GM12891 (cell line): ENCODE measurements at places on chromosomes 11 and 22.
A peak's percentile ranks its signal among the peaks of the same experiment; 100 is the strongest.

- DNase-seq: no peak
These were observed 10.4 kb upstream of the GRAMD4 start for GRCh38 chr22:46609724-46610201.

DNA sequence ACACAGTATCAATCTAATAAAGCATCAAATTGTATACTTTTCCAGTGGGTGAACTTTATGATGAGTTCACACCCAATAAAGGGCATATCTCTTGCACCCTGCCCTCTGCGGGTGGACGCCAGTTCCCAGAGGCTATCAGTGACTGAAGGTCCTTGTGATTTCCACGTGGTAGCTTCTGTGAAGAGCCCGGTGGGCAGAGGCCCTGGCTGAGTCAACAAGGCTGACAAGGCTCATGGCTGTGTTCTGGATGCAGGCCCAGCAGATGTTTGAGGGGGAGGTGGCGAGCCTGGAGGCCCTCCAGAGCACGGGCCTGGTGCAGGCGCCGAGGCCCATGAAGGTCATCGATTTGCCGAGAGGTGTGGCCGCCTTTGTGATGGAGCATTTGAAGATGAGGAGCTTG is 71.4 kb downstream of the PIWIL3 start:
- DNase-seq: no peak

DNA sequence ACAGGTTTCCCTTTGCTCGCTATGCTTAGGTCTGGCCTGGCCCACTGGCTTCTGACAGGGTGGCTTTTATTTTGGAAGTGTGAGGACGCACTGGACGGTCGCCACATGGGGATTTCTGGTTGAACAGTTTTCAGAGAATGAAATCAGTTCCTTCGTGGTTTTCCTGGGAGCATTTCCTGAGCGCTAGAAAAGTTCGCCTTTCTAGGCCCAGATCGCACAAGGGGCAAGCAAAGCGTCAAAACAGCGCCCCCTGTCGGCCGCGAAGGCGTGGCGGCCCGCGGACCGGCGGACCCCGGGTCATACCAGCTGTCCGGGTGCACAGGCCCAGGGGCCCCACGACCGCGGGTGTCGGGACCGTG is 12.7 kb upstream of the CYP2R1 start:
- DNase-seq: peak; percentile 43

DNA sequence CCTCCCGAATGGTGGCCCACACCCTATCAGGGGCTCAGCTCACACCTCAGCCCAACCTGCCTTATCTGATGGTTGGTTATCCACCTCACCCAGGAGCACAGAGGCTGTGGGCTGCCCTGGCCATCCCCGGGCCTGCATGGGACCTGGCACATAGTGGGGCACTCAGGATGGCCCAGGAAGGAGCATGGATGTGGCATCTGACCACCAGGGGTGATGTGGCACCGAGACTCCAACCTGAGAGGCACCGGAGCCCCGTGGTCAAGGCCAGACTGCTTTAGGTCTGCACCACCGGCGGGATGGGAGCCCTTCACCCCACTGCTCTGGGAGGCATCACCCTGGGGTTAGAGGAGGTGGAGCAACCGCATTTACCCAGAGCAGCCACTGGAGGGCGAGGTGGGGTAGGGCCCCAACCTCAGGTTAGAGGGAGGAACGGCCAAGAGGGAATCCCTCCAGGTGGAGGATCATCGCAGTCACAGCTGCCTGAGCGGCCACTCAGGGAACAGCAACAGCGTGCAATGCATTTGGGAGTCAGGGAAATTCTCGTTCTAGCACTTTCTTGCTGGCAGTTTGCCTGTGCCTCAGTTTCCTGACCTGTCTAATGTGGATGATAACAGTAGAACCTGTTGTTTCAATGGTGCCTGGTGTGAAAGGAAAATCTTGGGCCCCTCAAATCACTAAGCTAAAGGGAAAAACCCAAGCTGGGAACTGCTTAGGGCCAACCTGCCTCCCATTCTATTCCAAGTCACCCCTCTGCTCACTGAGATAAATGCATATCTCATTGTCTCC is 52.9 kb upstream of the CARS1 start:
- peak; percentile 77 for DNase-seq

DNA sequence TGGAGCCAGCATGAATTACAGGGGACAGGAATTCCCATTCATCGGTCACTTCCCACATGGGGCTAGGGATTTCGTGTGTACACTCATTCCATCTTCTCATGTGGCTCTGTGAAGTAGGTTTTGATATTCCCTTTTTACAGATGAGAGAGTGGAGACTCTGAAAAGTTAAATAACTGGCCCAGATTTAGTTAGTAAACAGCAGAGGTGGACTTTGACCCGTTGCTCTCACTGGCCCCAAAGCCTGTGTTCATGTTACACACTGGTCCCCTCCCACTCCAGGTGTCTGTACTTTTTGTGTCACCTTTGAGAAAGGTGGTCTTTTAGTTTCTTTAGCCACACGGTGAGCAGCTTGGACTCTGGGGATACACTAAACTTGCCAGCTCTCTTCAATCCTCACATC is 108.5 kb downstream of the MICAL2 start:
- no peak for DNase-seq

DNA sequence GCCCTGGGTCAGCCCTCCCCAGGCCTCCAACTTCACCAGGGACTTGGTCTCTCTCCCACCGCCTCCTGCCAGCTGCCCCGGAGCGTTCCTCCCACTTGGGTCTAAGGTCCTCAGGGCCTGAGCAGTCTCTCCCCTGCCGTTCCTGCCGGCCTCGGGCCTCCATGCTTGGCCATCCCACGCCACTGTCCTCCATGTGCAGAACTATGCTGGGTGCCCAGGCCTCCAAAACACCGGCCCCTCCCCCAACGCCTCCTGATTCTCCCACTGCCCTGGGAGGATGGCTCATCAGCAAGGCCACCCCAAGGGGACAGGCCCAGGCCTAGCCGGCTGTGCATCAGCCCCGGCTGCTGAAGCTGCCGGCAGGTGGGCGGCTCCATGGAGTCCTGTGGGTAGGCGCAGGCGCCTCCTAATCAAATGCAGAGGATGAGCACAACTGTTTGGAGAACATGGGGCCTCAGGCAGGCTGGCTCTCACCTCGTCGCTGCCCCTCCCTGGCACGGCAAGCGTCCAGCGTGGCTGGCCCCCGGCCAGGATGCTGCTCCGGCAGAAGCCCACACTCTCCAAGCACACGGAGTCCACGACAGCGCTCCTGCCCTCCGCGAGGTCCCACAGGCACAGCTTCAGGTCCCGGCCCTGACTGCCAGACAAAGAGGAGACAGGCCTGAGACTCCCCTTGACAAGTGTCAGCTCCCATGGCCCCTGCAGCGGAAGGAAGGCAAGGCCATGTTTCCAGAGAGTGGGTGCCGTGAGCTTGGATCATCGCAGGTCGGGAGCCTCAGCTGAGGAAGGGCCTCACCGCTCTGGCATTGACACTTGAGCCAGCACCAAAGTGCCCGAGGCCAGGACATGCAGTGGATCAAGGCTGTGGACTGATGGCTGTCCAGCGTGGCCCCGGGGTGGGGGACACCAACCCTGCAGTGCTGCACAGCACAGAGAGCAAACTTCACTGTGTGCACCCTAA is 42.6 kb downstream of the GNB1L start:
- DNase-seq: no peak

GRCh38 chr11:78254268-78254667 is 65.5 kb downstream of the USP35 start:
- DNase-seq: no peak

DNA sequence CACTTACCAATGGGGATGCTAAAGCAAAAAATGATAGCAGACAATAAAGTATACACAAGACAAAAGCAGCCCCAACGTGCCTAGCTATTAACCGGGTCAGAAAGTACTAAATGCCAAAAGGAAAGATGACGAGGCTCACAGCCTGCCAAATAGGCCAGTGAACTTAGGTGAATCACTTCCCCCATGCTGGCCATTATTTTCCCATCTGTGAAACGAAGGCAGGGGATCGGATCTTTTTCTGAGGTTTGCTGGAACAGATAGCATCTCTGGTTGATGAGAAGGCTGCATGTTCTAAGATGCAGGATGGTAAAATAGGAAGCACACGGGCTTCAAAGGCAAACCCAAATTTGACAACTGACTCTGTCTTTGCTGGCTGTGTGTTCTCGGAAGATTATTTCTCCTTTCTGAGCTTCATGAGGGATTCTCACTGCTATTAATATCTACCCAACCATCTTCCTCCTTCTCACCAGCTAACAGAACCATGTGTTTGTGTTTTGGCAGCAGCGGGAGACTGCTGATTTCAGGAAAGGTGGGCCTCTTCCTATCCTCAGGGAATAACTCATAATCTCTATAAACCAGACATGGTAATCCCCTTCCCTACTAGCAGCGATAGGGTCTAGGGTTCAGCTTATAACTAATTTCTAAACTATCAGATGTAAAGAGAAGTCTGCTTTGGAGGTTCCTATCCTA is 390.7 kb downstream of the LARGE1 start:
- no peak for DNase-seq

DNA sequence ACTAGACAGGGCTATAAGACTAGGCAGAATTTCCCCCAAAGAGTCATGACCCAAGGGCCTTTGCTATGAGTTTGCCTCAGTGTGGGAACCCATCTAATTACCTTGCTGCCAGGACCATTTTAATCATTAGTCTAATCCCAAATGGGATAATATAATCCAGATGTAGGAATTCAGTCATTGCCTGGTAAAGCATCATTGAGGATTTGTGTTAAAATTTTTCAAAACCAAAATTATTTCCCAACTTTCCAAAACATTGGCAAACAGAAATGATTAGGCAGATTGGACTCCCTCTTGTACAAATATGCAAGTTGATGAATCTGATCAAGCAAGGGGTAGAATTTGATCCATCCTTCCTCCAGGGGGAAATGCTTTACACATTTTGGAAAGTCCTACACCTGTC is 16.2 kb upstream of the MMP13 start:
- DNase-seq: no peak

DNA sequence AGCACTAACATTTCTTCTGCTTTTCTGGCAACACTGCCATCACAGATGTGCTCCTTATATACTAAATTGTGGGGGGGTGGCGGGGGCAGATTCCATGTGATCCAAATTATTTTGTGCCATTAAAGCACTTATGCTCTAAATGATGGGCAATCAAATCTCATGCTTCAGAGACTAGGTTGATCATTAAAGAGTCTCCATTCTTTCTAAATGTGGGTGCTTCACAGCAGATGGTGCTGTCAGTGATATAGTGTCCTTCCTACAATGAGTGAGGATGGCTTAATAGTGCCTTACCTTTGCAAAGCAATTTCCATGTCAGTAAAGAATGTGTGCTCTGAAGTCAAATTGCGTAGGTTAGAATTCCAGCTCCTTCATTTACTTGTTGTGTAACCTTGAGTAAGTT is 589.8 kb downstream of the ETS1 start:
- DNase-seq: no peak

GRCh38 chr11:119193001-119193400 is 7.7 kb downstream of the NHERF4 start:
- no peak for DNase-seq

DNA sequence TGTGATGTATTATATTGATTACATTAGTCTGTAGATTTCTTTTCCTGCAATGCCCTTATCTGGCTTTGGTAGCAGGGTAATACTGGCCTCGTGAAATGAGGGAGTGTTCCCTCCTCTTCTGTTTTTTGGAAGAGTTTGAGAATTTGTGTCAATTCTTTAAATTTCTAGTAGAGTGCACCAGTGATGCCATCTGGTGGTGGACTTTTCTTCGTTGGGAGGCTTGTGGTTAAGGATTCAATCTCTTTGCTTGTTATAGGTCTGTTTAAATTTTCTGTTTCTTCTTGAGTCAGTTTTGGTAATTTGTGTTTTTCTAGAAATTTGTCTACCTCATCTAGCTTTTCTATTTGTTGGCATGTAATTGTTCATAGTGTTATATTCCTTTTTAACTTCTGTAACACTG is 18.9 kb downstream of the SHANK3 start:
- no peak for DNase-seq

GRCh38 chr11:42054351-42054900 is 595.0 kb upstream of the LRRC4C start:
- DNase-seq: no peak

GRCh38 chr11:125375146-125375545 is 120.9 kb downstream of the FEZ1 start:
- no peak for DNase-seq

DNA sequence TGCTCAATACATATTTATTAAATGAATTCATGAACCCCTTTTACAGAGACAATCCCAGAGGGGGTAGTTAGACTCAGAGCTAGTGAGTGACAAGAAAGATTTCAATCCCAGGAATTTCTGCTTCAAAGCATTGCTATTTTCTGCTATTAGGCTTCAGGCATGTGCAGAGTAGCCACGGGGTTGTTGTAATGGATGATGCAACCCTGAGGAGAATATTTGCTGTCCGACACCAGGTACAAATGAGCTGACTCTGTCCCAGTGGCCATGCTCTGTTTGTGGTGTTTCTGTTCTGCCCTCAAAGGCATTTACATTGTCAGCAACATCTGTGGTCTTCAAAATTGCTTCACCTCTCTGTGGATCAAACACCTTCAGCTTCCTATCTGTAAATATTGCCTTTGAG is 102.6 kb downstream of the CSNK2A3 start:
- no peak for DNase-seq

DNA sequence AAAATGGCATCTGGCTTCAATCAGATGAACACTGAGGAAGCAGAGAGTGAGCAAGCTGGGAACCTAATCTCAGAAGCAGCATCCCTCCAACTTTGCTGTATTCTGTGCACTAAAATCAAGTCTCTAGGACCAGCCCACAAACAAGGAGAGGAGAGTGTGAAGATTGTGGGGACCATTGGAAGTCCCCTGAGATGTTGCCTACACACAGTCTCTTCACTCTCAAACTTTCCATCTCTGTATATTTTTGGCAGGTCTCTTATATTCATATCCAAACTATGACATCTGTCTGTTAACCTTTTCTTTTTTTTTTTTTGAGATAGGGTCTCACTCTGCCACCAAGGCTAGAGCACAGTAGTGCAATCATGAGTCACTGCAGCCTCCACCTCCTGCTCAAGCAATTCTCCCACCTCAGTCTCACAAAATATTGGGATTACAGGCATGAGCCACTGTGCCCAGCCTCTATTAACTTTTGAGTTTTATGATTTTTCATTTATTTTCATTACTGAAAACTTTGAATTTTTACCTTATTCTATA is 1096.4 kb downstream of the TBC1D22A start:
- DNase-seq: no peak

DNA sequence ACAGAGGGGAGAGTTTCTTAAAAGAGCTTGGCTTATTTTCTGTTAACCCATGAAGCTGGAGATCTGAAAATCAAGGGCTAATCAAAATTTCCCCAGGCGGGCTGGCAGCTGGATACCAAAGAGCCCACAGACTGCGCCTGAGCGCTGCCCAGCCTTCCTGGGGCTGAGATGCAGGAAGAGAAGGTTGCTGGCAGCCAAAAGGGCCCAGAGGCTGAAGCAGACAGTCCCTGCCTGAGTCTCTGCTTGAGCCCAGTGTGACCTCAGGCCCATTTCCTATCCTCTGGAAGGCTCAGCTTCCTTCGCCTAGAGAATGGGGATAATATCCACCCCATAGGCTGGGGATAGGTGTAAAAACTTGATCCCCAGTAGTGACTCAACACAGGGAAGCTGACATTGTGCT is 49.1 kb downstream of the ARRB1 start:
- no peak for DNase-seq
